ENCODE measurements at places on chromosomes 3 and 15. TPM values are rescaled to one million over a fixed set of nuclear protein-coding genes. Genes with fewer than 3 reads are reported as not detected.

TMCO5A gene
- not detected for total RNA-seq

CCDC54 gene
- not detected for total RNA-seq

P2RY12 gene
- 0.09 TPM for total RNA-seq

ITIH3 gene
- total RNA-seq: not detected

LARP6 gene
- total RNA-seq: 93.6 TPM

HTR3D gene
- total RNA-seq: not detected

DUOX2 gene
- under 0.01 TPM for total RNA-seq
